IMR-90 (cell line): ENCODE measurements at places on chromosomes 1 and 21.

DNA sequence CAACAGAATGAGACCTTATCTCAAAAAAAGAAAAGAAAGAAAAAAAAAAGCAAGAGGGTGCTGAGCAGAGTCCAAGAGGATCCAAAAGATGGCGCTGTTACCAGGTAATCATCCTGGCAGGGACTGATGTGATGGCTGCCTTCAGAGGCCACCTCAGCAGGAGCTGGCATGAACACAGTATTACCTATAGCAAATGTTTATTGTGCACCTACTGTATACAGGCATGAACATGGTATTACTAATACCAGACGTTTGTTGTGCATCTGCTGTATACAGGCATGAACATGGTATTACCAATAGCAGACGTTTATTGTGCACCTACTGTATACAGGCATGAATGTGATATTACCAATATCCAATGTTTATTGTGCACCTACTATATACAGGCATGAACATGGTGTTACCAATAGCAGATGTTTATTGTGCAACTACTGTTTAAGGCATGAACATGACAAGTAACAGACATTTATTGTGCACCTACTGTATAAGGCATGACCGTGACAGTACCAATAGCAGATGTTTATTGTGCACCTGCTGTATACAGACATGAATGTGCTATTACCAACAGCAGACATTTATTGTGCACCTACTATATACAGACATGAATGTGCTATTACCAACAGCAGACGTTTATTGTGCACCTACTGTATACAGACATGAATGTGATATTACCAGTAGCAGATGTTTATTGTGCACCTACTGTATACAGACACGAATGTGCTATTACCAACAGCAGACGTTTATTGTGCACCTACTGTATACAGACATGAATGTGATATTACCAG, 115.1 kb upstream of the TMEM51 start:
- no peak overlapping the region for H3K4me3 ChIP-seq
- peaks cover 2% of the 10 kb centered on the region; the same call in 1 of the 2 replicates for H3K4me1 ChIP-seq

DNA sequence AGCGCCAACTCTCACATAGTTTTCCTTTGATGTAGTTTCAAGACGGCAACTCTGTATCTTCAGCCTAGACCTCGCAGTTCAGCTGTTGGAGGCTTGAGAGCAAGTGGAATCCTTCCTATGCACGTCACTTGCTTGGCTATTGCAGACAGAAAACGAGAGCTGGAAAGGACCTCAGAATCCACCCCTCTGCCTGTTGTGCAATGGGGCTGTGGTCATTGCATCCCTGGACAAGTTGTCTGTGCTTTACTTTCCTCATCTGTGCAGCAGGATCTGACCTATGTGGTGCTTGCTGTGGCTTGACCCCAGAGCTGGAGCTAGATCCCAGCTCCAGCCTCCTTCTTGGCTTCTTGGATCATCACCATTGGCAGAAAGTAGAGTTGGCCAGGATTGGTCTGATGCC, 50.0 kb upstream of the IGSF21 start:
- H3K27ac ChIP-seq = no peak overlapping the region
- no peak for DNase-seq
- H3K27me3 ChIP-seq = no peaks in the 10 kb centered on the region
- no peaks in the 10 kb centered on the region for H3K36me3 ChIP-seq
- no peak overlapping the region for H3K4me3 ChIP-seq

DNA sequence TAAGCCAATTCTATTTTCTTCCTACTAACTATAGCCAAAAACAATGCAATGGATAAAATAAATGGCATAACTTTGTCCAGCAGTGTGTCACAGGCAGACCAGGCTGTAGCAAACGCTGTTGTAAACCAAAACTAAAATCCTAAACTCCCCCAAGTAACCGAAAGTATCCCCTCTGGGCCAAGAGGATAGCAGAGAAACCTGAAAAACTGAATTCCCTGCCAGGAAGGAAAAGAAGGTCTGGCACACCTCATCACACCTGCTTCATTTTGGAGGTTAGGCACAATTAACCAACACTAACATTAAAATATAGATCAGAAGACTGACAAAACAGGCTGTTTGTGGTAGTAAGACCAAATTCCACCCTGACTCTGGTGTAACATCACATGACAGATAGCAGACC, 356.8 kb upstream of the C1orf87 start:
- no peaks in the 10 kb centered on the region for H3K4me1 ChIP-seq
- no peak overlapping the region for H3K27ac ChIP-seq
- no peak overlapping the region for H3K4me3 ChIP-seq
- H3K36me3 ChIP-seq = no peaks in the 10 kb centered on the region
- no peaks in the 10 kb centered on the region for H3K27me3 ChIP-seq

DNA sequence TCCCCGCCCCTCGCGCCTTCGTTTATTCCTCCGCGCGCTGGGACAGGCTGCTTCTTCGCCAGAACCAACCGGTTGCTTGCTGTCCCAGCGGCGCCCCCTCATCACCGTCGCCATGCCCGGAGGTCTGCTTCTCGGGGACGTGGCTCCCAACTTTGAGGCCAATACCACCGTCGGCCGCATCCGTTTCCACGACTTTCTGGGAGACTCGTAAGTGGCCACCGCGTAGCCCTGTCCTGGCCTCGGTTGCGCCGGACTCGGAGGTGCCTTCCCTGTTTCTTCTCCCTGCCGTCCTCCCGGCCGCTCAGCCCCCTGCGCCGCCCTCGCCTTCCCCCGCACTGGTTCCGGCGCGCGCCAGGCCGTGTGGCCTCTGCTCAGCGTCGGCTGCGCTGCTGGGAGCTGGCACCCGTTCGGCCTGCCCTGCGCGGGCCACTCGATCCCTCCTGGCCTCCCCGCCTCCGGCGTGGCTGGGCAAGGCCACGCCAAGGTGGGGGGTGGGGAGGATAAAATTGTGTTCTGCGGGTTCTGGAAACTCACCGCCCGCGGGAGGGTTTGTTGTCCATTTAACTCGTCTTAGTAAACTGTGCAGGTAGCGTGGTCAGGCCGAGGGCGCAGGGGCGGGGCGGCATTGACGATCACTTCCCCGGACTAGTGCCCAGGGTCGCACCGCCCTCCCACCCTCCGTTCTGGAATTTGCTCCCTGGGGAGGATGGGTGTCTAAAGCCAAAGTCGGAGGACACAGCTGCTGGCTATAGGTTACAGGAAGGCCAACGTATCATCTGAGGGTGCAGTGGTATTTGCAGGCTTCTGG, at the start of gene PRDX6:
TSS of gene PRDX6 (plus strand) at position 50 of the 808 bp plus-strand sequence. CDS start at position 113, 63 bp downstream.
- H3K4me3 ChIP-seq = peak within 1 kb of the TSS; percentile 95
- peak; percentile 79 for DNase-seq
- peaks cover 16% of the 10 kb centered on the region for H3K4me1 ChIP-seq

- H3K27me3 ChIP-seq = no peaks in the 10 kb centered on the region
- no peak for DNase-seq
- peaks cover 49% of the 10 kb centered on the region for H3K4me1 ChIP-seq
- peak overlapping the region; percentile 88 for H3K27ac ChIP-seq
Observed at GRCh38 chr1:26994020-26994786, 711 bp downstream of the TRNP1 start.

GRCh38 chr1:221025956-221026355, 146.7 kb downstream of the HLX start:
- H3K27me3 ChIP-seq = peaks cover 1% of the 10 kb centered on the region; the same call in 1 of the 2 replicates
- H3K4me1 ChIP-seq = peaks cover 3% of the 10 kb centered on the region
- peak; percentile 25 for DNase-seq
- no peak overlapping the region for H3K4me3 ChIP-seq
- no peaks in the 10 kb centered on the region for H3K36me3 ChIP-seq

GRCh38 chr1:235015291-235015985, 113.2 kb downstream of the TOMM20 start:
- no peaks in the 10 kb centered on the region for H3K27me3 ChIP-seq
- H3K27ac ChIP-seq = no peak overlapping the region
- H3K4me1 ChIP-seq = peaks cover 14% of the 10 kb centered on the region

- H3K36me3 ChIP-seq = no peaks in the 10 kb centered on the region
- H3K27me3 ChIP-seq = no peaks in the 10 kb centered on the region
- H3K4me1 ChIP-seq = peaks cover 28% of the 10 kb centered on the region
- H3K4me3 ChIP-seq = no peak overlapping the region
- H3K27ac ChIP-seq = no peak overlapping the region
Observed at GRCh38 chr1:55313903-55314302, 98.7 kb upstream of the USP24 start.

DNA sequence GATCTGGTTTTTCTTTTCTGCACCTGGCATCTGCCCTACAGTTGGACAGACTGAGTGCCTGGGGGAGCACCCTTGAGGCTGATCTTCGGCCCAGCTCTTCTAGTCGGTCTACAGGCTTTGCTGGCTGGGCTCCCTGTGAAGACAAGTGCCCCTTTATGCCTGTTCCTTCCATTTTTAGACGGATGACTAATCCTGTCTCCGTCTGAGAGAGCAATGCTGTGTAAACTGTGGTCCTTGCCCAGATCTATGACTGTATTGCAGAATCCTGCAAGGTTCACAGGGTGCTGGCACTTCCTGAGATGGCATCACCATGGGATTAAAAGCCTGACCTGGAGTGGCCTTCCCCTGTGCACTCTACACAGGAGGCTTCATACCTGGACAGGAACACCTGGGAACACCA, 47.6 kb upstream of the SAMD13 start:
- no peaks in the 10 kb centered on the region for H3K27me3 ChIP-seq
- no peak overlapping the region for H3K27ac ChIP-seq
- H3K4me3 ChIP-seq = no peak overlapping the region
- H3K4me1 ChIP-seq = peaks cover 5% of the 10 kb centered on the region; the same call in 1 of the 2 replicates
- no peaks in the 10 kb centered on the region for H3K36me3 ChIP-seq
- DNase-seq = peak; percentile 97

DNA sequence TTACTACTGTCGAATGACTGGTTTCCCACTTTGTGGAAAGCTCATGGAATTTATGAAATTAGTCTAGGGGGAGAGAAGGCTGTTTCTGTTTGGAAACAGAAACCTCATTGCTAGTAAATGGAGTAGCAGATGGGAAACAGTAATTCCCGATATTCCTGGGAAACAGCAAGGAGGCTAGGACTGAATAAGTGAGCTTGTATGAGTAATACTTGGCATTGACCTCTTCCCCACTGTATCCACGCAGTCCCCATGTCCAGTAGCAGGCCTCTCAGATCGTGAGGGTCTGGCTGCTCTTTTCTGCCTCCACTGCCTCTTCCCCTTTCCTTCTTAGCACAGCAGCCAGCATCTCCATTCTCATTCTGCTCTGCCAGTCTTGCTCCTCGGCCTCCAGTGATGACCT, 75.5 kb downstream of the PRDM2 start:
- DNase-seq = peak; percentile 29
- no peaks in the 10 kb centered on the region for H3K27me3 ChIP-seq
- peaks cover 11% of the 10 kb centered on the region for H3K4me1 ChIP-seq
- no peak overlapping the region for H3K4me3 ChIP-seq

GRCh38 chr1:185674201-185674600, 60.0 kb upstream of the HMCN1 start:
- no peaks in the 10 kb centered on the region for H3K36me3 ChIP-seq
- no peak overlapping the region for H3K4me3 ChIP-seq
- H3K27ac ChIP-seq = no peak overlapping the region
- H3K27me3 ChIP-seq = no peaks in the 10 kb centered on the region
- no peak for DNase-seq
- no peaks in the 10 kb centered on the region for H3K4me1 ChIP-seq

- H3K27me3 ChIP-seq = no peaks in the 10 kb centered on the region
- H3K36me3 ChIP-seq = peaks cover 36% of the 10 kb centered on the region
- no peak overlapping the region for H3K27ac ChIP-seq
- H3K4me3 ChIP-seq = no peak overlapping the region
- peak; percentile 55 for DNase-seq
- H3K4me1 ChIP-seq = no peaks in the 10 kb centered on the region; the same call in 1 of the 2 replicates
Observed at GRCh38 chr1:165650981-165651625, 20.1 kb downstream of the MGST3 start.

- no peaks in the 10 kb centered on the region for H3K36me3 ChIP-seq
- no peaks in the 10 kb centered on the region for H3K4me1 ChIP-seq
- no peak overlapping the region for H3K4me3 ChIP-seq
- no peak overlapping the region for H3K27ac ChIP-seq
- peaks cover 14% of the 10 kb centered on the region for H3K27me3 ChIP-seq
Observed at GRCh38 chr1:204697893-204698292, 12.4 kb upstream of the LRRN2 start.

GRCh38 chr1:97909266-97909665, 11.6 kb downstream of the DPYD start:
- no peaks in the 10 kb centered on the region for H3K27me3 ChIP-seq
- H3K27ac ChIP-seq = no peak overlapping the region
- no peaks in the 10 kb centered on the region; the same call in 1 of the 2 replicates for H3K4me1 ChIP-seq
- no peak overlapping the region for H3K4me3 ChIP-seq
- no peaks in the 10 kb centered on the region for H3K36me3 ChIP-seq

DNA sequence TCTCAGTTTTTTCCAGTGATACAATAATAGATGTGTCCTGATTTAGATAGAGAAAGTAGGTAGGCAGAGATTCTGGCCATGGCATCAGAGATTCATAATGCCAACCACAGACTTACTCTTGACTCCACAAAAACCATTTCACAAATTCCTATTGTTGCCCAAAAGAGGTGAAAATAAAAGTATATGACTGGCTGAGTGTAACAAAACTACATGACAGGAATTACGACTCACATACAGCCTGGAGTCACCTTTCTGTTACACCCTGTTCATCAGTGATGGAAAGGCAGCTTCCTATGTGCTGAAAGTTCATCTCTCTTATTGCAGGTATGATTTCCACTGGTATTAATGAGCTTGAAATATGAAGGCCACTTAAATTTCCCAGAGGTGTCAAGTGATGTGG, 72.3 kb downstream of the MPZL1 start:
- no peak for DNase-seq
- H3K36me3 ChIP-seq = peaks cover 17% of the 10 kb centered on the region

GRCh38 chr1:233031521-233031920, 81.1 kb downstream of the NTPCR start:
- no peaks in the 10 kb centered on the region for H3K36me3 ChIP-seq
- no peak for DNase-seq
- H3K27ac ChIP-seq = no peak overlapping the region
- no peaks in the 10 kb centered on the region for H3K27me3 ChIP-seq
- no peak overlapping the region for H3K4me3 ChIP-seq

DNA sequence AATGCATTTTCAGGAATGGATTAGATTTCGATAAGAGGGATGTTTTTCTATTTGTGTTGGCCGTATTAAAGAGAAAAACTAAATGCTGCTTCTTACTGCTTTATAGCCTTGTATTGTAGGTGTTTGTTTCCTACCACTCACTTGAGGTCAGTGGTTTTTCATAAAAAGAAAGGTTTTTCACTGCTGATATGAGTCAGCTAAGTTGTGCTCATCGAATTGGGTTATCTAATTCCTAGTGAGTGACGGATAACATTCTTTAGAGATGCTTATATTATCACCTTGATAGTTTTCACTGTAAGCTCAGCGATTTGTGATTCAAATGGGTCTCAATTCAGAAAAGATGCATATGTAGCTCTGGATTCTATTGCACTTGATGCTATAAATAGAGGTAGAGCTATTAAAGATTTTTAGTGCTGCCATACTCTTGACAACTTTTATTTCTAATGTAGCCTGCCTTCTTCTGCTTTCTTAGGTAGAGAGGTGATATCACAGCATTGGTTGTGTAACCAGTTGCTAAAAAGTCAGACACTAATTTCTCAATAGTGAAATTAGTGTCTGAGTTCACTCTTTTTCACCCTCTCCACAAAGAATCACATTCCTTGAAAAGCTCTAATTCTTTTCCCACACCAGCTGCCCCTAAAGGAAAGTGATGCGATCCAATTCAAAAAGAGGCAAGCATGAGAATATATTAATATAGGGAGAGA, 180.0 kb downstream of the RASAL2 start:
- H3K4me1 ChIP-seq = peaks cover 9% of the 10 kb centered on the region
- DNase-seq = peak; percentile 52
- H3K4me3 ChIP-seq = no peak overlapping the region

- H3K27ac ChIP-seq = no peak overlapping the region
- no peaks in the 10 kb centered on the region for H3K27me3 ChIP-seq
- DNase-seq = peak; percentile 10
- no peak overlapping the region for H3K4me3 ChIP-seq
- no peaks in the 10 kb centered on the region for H3K36me3 ChIP-seq
- no peaks in the 10 kb centered on the region for H3K4me1 ChIP-seq
Observed at GRCh38 chr1:108575375-108575774, 15.5 kb downstream of the EEIG2 start.
